ENCODE measurements at places on chromosomes 16 and 17. TPM values are rescaled to one million over a fixed set of nuclear protein-coding genes. Genes with fewer than 3 reads are reported as not detected.

RNF112 gene
- total RNA-seq: 20.7 TPM

FBXW10 gene
- 1.1 TPM for total RNA-seq

- no peak for DNase-seq
Observed at GRCh38 chr17:44940317-44940716, 7.3 kb downstream of the KIF18B start.

DNA sequence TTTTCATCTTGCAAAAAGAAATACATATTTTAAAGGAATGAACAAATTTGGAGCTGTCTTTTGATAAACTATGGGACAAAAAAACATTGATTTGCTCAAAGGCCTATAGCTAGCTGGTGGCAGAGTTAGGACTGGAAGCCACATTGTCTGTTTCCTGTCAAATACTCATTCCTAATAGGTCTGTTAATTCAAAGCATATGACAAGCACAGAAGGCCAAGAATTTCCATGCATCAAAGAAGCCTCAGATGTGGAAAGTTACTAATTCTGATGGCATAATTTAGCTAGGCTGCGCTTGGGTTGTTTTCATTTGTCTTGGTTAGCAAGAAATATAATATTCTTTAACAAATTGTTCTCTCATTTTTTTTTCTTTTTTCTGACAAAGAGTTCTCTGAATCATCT lies 98.0 kb downstream of the CDK5R1 start:
- DNase-seq: no peak

RHBDF1 gene
- total RNA-seq: 49.0 TPM

GJC1 gene
- total RNA-seq: 44.0 TPM

ACSM2A gene
- not detected for total RNA-seq

- DNase-seq: peak; percentile 76
Observed at GRCh38 chr16:89721546-89722391, 432 bp downstream of the ZNF276 start.

DNA sequence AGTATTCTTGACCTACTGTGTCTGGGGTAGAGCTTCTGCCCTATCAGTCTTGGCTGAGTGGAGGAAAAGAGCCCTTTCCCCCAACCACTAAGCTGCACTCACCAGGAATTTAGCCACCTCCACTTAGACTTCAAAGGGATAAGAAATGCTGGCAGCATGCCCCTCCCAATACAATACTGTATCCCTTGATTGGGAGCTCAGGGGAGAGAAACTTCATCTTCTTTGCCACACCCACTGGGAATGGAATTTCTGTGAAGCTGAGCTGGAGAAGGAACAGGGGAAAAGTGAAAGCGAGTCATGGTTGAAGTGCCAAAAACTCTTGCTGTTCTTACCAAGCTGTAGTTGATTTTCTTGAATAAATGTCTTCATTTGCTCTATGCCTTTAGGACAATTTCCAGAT lies 68.8 kb downstream of the CEP112 start:
- DNase-seq: no peak

GRCh38 chr16:73965591-73965990 lies 331.0 kb upstream of the PSMD7 start:
- DNase-seq: no peak

DNA sequence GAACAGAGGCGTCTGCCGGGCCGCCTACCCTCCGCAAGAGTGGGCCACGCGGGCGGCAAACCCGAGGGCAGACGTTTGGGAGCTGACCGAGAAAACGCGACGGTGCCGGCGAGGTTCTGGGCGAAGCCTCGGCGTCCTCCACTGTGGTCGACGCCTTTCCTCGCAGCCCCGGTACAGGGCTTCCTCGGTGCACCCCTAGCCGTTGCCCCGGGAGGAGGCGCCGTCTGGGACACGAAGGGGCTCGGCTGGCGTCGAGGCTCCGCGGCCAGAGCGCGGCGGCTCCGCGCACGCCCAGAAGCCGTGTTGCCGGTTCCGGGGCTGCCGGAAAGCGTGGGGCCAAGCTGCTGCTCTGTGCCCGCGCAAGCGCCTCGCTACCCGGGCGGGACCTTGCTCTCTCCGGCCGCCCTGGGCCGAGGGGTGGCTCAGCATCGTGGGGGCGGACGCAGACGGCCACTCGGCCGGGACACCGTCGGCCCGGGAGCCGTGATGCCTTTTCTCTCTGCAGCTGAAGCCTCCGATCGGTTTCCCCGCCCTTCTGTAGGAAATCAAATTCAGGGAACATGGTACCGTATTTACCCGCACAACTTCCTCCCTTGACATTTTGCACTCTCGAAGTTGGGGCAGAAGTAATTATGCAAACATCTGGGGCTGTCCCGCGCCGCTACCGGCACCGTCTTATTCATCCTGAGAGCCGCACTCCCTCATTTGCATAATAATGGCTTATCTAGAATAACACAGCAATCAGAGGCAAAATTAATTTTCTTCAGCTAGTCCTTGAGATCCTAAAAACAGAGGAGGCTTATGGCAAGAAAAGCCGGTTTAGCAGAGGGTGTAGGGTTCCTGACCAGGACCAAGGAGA lies 7.3 kb upstream of the CBX8 start:
- no peak for DNase-seq

DNA sequence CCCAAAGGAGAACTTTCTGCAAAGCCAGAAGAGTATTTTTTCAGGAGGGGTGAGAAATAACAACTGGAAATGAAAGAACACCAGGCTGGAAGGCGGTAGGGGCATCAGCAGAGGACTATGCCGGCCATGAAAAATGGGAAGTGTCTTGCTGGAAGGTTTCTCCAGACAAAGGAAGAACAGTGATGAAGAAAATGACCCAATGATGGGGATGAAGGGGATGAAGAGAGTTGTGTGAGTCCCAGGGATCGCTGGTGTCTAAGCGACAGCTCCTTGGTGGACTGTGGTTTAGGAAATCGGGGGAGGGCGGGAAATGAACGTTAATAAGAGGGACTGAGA lies 623 bp downstream of the TTLL6 start:
- DNase-seq: no peak

Data from ureter (tissue), 1 donor.